ENCODE measurements at places on chromosomes 16 and 17.

GRCh38 chr16:49601576-49601975, 228.0 kb downstream of the C16orf78 start:
- DNase-seq = no peak

DNA sequence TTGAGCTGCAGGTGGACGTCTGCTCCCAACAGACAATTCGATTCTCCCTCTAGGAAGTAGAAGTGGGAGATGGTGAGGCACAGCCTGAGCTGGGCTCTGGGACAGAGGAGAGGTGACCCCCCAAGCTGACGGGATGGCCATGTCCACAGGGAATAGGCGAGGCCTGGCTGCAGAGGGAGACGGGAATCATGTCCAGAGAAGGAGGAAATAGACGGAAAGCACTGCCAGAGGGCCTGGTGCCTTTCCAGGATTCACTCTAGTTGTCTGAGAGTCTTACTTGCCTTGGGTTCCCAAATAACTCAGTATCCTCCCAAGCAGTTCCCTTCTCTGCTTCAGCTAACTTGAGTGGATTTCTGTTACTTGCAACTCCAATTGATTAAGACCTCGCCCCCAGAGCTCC, 4.3 kb upstream of the CRISPLD2 start:
- no peak for DNase-seq

- DNase-seq = no peak
Observed at GRCh38 chr17:58920773-58921172, 165.1 kb downstream of the PPM1E start.

GRCh38 chr17:58153046-58153445, 4.9 kb downstream of the OR4D1 start:
- no peak for DNase-seq

- no peak for DNase-seq
Observed at GRCh38 chr17:76034428-76035350, 7.6 kb upstream of the EVPL start.

DNA sequence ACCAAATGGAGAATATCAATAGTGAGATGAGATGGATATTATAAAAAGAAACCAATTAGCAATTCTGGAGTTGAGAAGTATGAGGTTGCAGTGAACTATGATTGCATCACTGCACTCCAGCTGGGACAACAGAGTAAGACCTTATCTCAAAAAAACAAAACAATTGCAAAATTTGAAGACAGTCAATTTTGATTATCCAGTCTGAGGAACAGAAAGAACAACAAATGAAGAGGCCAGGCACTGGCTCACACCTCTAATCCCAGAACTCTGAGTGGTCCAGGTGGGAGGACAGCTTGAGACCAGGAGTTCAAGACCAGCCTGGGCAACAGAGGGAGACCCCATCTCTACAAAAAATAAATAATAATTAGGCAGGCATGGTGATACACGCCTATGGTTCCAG, 35.0 kb downstream of the USP32 start:
- DNase-seq = no peak

- no peak for DNase-seq
Observed at GRCh38 chr17:31048780-31049179, 46.0 kb upstream of the NF1 start.

- DNase-seq = no peak
Observed at GRCh38 chr17:43175213-43176118, 4.5 kb downstream of the NBR1 start.
